ENCODE measurements at places on chromosomes 12 and 14.

GRCh38 chr12:124028555-124028925 lies 55.5 kb downstream of the ZNF664 start:
- DNase-seq = no peak

DNA sequence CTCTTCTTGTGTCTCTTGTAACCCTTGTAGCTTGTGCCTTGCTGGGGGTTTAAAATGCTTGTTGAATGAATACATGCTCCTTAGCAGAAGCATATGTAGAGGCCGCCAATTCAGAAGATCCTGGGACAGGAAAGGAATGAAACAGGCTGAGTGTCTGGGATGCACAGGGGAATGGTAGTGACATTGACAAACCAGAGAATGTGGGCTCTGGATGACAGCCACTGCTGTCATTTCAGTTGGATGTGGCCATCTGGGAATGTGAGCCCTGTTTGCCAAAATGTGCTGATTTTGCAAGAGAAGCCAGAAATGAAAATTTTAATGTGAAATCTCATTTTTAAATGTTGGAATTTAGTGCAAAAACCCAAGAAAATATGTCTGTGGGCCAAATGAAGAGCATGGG lies 136.8 kb downstream of the DACT1 start:
- DNase-seq = no peak

GRCh38 chr14:100587086-100587762 lies at the start of gene BEGAIN:
BEGAIN (minus strand) TSS chr14:100587417; CDS start chr14:100587290, 127 bp downstream.
- DNase-seq = no peak

DNA sequence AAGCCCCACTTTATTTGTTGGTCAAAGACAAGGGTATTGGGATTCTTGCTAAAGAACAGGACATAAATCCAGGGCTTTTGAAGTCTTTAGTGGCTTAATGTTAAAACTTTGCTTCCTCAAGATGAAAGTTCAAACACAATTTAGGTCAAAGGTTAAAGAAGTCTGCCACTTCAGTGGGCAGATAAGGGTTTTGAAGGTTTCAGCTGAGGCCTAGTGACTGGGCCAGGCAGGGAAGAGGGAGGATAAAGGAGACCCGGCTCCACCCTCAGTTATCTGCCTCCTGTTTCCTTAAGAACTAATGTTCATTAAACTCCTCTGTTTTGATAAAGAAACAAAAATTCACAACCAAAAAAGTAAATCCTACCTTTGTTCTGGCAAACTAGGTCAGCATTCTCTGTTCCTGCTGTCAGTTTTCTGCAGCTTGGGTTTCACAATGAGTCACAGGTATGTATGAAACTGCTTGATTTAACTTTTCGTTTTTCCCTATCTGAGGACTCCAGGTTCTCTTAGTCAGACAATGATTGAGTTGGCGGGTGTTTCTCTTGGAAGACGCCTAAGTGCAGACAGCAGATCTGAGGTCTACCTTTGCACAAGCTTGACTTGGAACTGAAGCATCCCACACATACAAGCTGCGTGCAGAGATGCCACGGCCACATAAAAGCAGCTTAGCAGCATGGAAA lies 208.3 kb downstream of the EXOC5 start:
- no peak for DNase-seq

DNA sequence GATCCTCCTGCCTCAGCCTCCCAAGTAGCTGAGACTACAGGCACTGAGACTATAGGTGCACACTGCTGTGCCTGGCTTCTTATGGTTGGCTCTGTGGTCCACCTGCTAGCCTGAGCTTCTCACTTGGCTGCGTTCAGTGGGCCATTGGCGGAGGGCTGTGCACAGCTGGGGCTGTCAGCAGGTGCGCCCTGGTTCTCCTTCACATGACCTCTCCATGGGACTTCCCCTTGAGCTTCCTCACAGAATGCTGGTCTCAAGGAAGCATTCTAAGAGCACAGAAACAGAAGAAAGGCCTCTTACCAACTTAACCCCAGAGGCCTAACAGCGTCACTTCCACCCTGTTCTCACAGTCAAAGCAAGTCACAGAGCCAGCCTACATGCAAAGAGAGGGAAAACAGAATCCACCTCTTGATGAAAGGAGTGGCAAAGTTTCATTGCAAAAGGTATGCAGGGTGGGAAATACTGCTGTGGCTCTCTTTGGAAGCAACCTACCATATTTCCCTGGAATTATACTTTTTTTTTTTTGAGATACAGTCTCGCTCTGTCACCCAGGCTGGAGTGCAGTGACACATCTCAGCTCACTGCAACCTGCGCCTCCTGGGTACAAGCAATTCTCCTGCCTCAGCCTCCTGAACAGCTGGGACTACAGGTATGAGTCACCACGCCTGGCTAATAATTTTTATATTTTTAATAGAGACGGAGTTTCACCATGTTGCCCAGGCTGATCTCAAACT lies 9.3 kb downstream of the RILPL2 start:
- no peak for DNase-seq

- no peak for DNase-seq
Observed at GRCh38 chr12:113392988-113393579, 10.6 kb downstream of the SDS start.

DNA sequence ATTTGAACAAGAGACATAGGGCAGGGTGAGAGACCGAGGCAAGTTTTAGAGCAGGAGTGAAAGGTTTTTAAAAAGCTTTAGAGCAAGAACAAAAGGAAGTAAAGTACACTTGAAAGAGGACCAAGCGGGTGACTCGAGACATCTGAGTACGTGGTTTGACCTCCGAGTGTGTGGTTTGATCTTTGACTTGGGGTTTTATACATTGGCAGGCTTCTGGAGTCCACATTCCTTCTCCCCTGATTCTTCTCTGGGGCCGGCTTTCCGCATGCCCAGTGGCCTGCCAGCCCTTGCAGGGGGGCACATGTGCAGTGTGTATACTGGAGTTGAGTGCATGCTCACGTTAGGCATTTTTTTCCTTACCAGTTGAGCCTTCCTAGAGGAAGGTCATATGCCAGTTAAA lies 96.3 kb downstream of the SLC15A4 start:
- DNase-seq = no peak

- DNase-seq = peak; percentile 94
Observed at GRCh38 chr14:53368711-53369201, 215.6 kb upstream of the DDHD1 start.

- DNase-seq = no peak
Observed at GRCh38 chr14:81206115-81206514, 14.6 kb downstream of the GTF2A1 start.

- DNase-seq = no peak
Observed at GRCh38 chr12:63325757-63326156, 174.8 kb upstream of the AVPR1A start.

DNA sequence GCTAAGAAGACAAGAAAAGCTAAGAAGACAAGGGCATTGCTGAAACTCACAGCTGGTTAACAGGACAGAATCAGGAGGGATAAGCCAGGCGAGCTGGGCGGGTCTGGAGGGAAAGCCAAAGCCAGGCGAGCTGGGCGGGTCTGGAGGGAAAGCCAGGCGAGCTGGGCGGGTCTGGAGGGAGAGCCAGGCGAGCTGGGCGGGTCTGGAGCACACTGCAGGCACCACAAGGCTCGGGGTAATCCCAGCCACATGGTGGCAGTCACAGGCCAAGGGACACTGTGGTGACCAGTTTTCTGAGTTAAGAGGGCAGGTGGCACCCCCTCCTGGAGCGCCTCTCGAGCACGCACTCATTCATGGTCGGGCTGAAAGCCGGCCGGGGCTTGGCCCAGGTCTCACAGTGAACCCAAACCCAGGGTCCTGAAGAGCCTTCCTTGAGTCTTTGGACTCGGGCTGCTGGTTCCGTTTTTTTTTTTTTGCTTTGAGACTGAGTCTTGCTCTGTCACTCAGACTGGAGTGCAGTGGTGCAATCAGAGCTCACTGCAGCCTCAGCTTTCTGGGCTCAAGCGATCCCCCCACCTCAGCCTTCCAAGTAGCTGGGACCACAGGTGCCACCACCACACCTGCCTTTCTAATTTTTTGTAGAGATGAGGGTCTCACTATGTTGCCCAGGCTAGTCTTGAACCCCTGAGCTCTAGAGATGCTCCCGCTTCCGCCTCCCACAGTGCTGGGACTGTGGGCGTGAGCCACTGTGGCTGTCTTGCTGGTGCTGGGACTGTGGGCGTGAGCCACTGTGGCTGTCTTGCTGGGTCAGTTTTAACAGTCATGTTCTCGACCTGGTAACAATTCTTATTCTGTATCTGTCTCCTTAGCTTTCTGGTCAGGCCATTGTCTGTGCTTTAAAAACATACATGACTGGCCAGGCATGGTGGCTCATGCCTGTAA lies 40.2 kb downstream of the HSP90AA1 start:
- no peak for DNase-seq

GRCh38 chr12:57343703-57344378 lies 87.0 kb downstream of the R3HDM2 start:
- no peak for DNase-seq

GRCh38 chr12:51028126-51028812 lies 2.1 kb upstream of the SLC11A2 start:
- DNase-seq = no peak

- no peak for DNase-seq
Observed at GRCh38 chr12:101470939-101471338, 4.2 kb upstream of the SPIC start.

DNA sequence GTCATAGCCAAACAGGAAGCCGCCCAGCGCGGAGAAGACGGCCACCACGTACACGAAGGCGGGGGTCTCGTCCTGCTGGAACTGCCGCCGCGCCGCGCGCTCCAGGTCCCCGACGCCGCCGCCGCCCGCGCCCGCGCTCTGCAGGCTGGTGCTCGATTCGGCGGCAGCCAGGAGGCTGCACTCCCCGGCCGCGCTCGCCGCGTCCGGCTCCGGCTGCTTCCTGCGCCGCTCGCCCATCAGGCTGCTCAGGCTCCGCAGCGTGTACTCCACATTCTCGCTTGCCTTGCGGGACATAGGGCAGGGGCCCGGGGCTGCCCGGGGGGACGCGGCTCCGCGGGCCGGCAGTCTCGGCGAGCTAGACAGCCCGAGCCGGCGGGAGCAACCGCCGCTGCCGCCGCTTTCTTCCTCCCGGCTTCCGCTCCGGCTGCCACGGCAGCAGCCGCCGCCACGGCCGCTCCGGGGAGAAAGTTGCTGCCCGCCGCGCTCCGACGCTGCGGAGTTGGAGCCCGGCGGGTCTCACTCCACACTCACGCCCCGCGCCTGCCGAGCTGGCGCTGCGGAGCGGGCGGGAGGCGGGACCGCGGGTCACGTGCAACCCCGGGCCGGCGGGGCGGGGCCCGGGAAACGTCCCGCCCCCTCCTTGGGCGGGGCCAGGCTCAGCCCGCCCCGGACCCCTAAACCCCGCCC lies at the start of gene SLC2A13:
Gene SLC2A13, minus strand, starts transcription at position 567 of the 687 bp plus-strand sequence. Its CDS starts 273 bp downstream, at position 294.
- DNase-seq = no peak

DNA sequence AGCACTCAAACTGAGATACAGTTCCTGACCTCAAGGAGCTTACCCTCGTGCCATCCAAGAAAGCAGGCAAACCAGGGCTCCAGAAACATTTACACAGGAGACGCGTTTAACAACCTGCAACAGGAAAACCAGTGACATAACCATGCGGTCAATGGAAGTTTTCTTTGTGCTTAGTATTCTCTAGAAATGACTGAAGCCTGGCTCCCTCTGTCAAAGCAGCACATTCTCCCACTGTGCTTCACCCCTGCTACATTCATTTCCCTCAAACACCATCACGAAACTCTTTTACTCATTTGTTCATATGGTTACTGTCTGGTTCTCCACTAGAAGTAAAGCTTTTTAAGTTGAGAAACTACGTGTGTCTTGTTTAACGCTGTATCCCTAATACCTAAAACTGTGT lies 161.3 kb upstream of the CCND2 start:
- no peak for DNase-seq

- DNase-seq = no peak
Observed at GRCh38 chr14:101125719-101126651, 222.5 kb upstream of the RTL1 start.

DNA sequence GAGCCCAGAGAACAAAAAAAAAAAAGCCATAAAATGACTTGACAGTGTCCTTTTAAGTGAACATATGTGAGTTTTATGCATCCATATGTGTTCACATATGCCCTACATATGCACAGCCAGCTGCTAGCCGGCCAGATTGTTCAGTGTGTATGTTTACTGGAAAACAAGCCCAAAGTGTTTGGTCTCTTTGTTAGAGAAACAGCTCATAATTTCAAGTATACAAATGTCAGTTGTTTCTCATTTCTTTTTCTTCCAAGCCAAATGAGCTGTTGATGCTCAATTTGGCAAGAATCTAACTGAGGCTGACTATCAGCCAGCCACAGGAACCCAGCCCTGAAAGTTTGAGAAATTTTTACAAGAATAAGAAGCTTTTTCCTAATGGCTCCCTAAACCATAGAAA lies 60.8 kb upstream of the TSPAN8 start:
- no peak for DNase-seq

DNA sequence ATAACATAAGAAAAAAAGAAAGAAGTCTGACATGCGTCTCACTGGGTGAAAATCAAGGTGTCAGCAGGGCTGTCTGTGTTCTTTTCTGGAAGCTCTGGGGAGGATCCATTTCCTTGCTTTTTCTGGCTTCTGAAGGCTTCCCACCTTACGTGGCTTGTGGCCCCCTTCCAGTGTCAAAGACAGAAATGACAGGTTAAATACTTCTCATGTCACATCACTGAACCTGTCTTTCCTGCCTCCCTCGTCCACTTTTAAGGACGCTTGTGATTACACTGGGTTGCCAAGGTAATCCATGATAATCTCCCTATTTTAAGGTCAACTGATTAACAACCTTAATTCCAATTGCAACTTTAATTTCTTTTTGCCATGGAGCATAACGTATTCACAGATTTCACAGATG lies 4.6 kb upstream of the PHC1 start:
- DNase-seq = no peak

- DNase-seq = peak; percentile 94
Observed at GRCh38 chr12:92078167-92079053, 67.2 kb downstream of the BTG1 start.

- no peak for DNase-seq
Observed at GRCh38 chr12:12891881-12892355, 556 bp downstream of the GPRC5A start.

GRCh38 chr12:75854681-75855309 lies 176.8 kb downstream of the PHLDA1 start:
- DNase-seq = peak; percentile 61

DNA sequence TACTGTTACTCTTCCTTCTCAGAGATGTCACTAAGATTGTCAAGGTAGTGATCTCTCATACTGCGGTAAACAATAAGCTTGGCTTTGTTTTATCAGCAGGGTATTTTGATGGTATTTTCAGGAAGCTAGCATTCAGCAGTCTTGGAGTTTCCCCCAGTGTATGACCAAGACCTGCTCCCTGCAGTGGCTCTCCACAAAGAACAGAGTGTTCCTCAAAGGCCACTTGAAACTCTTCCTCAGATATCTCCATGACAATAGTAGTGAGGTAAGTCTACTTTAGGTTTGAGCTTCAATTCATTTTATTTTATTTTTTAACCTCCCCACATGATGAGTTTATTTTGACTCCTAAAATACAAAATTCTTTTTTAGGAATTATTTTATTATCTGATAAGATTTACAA lies 74.0 kb upstream of the G2E3 start:
- no peak for DNase-seq

GRCh38 chr12:111211910-111212757 lies 156.8 kb downstream of the PHETA1 start:
- DNase-seq = no peak

DNA sequence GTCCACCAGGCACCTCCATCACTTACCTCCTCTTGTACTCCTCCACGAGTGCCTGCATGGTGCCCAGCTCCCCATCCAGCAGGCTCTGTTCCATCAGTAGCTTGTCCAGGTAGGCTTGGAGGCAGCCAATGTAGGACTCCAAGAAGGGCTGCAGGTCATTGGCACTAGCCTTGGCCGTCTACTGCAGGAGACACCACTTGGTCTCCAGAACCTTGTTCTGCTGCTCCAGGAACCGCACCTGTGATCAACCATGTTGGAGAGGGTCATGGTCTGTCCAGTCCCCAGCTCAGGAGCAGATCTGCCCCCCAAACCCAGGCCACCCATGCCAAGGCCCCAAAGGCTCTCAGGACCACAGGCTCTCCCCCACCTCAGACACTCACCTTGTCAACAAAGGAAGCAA lies 23.9 kb downstream of the KRT76 start:
- no peak for DNase-seq
